Esophagus muscularis mucosa (tissue), 4 donors: ENCODE measurements at places on chromosomes 1 and 21.

DNA sequence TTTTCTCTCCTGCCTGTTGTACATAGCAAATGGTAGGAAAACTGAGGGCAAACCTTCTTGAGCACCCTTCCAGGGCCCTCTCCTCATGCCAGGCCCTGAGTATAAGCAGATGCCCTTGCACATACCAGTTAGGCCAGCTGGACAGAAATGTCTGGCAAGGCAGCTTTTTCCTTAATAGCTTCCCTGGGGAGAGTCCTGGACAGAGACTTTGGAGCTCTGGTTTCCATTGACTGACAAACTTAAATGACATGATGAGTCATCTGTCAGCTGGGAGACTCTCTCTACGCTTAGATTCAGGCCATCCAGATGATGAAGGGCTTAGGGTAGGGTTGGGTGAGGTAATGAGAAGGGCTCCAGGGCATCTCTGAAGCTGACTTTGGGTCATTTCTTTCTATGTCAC lies 317.5 kb downstream of the ASTN1 start:
- no peaks in the 10 kb centered on the region for H3K36me3 ChIP-seq
- H3K27ac ChIP-seq: no peak overlapping the region
- H3K4me1 ChIP-seq: no peaks in the 10 kb centered on the region
- DNase-seq: no peak
- no peaks in the 10 kb centered on the region for H3K27me3 ChIP-seq

- H3K4me1 ChIP-seq: no peaks in the 10 kb centered on the region
- no peak overlapping the region for H3K4me3 ChIP-seq
- no peak overlapping the region for H3K27ac ChIP-seq
- no peaks in the 10 kb centered on the region for H3K36me3 ChIP-seq
- peaks cover 3% of the 10 kb centered on the region for H3K27me3 ChIP-seq
- peak; percentile 72 for DNase-seq
These were observed 1.6 kb upstream of the CRNN start for GRCh38 chr1:152415454-152416227.

DNA sequence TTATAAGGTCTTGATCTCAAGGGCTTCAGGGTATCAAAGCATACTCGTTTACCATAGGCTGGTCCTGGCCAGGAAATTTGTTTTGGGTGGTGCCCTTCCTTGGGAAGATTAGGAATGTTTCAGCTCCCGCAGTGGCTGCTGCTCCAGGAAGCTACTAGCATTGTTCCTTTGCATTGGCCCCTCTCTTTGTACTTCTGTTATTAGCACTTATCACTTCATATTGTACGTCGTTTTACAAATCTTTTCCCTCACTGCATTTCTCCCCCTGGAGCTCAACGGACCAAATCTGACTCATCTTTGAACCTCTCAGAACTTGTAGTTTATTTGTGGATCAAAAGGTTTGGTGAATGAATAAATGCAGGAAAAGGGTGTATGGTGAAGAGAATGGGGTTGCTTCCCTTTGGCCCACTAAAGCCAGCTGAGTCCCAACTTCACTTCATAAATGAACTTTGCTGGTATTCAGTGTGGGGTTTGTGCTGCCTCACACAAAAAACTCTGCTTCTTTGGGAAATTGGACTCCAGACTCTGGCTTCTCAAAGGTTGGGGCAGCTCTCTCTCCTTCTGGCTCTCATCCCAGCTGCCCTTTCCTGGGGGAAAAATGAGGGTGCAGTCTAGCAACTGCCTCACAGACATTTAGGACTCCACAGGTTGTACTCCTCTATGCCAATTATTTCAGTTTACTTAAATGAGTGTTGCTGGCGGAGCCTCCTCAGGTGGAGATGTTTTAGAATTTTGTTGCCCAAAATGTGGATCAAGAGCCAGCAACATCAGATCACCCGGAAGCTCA lies 5.9 kb downstream of the GNAT2 start:
- no peak overlapping the region for H3K4me3 ChIP-seq
- no peaks in the 10 kb centered on the region for H3K36me3 ChIP-seq
- no peak overlapping the region for H3K27ac ChIP-seq
- no peaks in the 10 kb centered on the region for H3K4me1 ChIP-seq
- no peak for DNase-seq

DNA sequence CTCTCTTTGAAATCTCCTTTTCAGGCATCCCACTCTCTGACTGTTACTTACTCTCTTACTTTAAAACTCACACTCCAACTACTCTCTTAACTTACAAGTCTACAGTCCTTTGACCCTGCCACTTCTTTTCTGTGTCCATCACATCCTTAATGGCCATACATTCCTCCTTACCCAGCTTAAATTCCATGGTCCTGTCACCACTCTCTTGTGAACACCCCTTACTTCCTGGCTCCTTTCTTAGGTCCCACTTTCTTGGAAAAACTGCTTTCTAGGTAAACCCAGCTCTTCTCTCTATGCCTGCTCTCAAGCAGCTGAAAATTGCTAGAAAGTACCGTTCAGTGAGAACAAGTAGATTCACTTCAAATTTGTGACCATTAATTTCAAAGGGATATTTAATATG lies 109.1 kb downstream of the OLFML2B start:
- H3K27ac ChIP-seq: no peak overlapping the region
- H3K36me3 ChIP-seq: peaks cover 12% of the 10 kb centered on the region
- DNase-seq: no peak
- H3K4me1 ChIP-seq: peaks cover 11% of the 10 kb centered on the region
- no peak overlapping the region for H3K4me3 ChIP-seq
- H3K27me3 ChIP-seq: no peaks in the 10 kb centered on the region

DNA sequence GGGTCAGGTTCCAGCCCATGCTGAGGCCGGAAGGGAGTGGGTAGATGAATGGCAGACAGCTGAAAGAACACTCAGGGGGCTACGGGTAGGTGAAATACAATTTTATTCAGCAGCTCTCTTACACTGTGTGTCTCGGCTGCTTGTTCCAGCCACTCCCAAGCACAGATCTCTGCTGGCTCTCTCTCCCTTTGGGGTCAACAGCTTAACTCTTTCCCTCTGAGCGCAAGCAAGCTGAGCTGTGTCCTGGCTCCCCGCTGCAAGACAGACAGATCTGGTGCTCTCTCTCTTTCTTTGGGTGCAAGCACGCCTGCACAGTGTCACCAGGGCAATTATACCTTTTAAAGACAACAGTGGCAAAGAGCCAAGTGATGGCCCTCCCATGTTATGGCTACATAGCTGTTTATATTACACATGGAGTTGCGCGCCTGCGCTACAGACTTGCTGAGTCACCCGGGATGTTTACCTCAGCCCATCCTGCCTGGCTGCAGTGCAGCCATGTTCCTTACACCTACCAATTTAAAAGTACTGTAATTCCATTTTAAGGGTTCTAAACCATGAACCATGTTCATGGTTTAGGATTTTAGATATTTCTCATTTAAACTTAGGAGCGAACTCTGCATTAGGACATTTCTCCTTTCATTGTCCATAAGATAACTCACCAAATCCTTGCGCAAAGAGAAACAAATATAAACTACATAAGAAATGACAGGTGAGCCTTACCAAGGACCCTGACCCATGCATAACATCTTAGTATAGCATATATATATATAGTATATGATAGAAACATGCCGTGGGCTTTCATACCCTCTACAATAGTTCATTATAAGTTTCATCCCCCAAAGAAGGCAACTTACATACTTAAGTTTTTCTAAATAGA lies 396.5 kb downstream of the SMYD3 start:
- H3K4me3 ChIP-seq: peak overlapping the region; percentile 20
- H3K4me1 ChIP-seq: peaks cover 44% of the 10 kb centered on the region
- no peak for DNase-seq
- peak overlapping the region; percentile 64 for H3K27ac ChIP-seq
- no peaks in the 10 kb centered on the region for H3K27me3 ChIP-seq

DNA sequence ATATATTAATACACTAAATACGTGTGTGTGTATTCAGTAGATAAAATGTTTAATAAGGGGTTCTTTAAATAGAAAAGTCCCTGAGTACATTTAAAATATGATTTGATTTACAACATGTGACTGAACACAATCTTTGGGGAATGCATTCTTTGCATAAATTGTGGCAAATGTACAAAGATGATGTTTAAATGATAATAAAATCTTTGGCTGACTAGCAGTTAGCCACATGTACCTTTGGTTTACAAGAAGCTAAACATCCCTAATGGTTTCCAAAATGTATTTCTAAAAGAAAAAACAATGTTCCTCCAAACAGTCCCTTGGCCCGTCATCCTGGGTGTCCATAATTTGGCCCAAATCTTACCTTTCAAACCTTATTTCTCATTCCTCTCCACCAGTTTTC lies 106.4 kb upstream of the MARK1 start:
- no peak overlapping the region for H3K27ac ChIP-seq
- H3K36me3 ChIP-seq: no peaks in the 10 kb centered on the region
- DNase-seq: no peak
- no peaks in the 10 kb centered on the region for H3K4me1 ChIP-seq
- no peak overlapping the region for H3K4me3 ChIP-seq

DNA sequence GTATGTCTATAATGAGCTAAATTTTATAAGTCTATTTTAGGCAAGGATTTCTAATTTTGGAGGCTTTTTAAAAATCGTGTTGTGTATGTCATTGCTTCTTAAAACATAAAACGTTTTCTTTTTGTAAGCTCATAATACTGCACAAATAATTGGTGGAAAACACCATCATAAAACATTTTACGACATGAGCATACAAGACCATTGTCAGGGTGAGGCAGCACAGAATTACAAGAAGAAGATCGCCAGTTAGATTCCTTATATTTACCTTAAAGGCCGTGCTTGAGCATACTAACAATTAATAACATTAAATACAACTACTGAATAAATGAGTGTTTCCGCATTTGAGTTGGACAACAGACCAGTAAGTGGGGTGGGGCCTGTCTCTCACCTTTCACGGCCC lies 19.1 kb upstream of the LMX1A start:
- H3K4me3 ChIP-seq: peak overlapping the region; percentile 55
- peaks cover 23% of the 10 kb centered on the region for H3K4me1 ChIP-seq
- no peaks in the 10 kb centered on the region for H3K27me3 ChIP-seq
- peak overlapping the region; percentile 91 for H3K27ac ChIP-seq
- DNase-seq: no peak

GRCh38 chr1:73359001-73359400 lies 839.0 kb downstream of the LRRIQ3 start:
- no peak overlapping the region for H3K4me3 ChIP-seq
- H3K27ac ChIP-seq: no peak overlapping the region
- no peak for DNase-seq
- H3K27me3 ChIP-seq: no peaks in the 10 kb centered on the region
- H3K36me3 ChIP-seq: no peaks in the 10 kb centered on the region
- H3K4me1 ChIP-seq: no peaks in the 10 kb centered on the region

DNA sequence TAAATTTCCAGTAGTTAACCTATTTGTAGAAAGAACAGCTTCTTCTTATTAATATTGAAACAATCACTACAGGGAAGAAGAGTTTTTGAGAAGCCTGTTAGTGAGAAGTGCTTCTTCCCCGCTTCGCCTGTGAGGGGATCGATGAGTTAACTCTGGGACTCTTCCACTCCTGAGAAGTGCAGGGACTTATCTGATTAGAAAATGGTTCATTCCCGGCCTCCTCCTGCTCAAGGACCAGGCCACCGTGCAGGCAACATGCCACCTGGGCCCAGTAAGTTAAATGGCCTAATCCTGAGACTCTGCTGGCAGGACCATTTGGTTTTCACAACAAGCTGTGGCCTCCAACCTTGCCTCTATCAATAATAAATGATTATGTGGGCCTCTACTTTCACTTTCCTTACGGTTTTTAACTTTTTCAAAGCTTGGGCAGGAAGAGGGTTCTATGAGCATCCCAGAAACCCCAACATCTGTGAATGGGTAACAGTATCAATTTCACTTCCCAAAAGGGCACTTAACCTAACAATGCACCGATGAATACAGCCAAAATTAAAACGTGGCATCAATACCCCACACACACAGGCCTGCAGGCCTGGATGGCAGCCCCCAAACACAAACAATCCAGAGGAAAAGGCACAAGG lies 33.1 kb downstream of the SIPA1L2 start:
- no peaks in the 10 kb centered on the region for H3K27me3 ChIP-seq
- no peak overlapping the region for H3K4me3 ChIP-seq

DNA sequence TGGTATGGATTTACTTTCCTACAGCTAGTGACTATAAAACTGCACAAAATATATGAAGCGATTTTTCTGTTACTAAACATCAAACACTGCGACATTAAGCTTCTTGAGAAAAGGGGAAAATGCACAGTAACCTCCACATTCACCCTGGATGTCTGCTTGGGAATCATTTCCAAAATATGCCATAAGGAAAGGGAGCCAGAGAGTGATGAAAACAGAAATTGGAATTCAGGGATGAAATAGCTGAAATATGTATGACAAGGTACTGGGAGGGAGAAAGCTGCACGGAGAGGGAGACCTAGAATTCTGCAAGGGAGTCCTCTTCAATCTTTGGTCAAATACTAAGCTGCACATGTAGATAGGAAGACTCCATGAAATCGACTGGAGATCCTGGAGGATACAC lies 31.6 kb upstream of the RAB3GAP2 start:
- no peak overlapping the region for H3K4me3 ChIP-seq
- no peaks in the 10 kb centered on the region for H3K36me3 ChIP-seq
- H3K27me3 ChIP-seq: no peaks in the 10 kb centered on the region
- H3K27ac ChIP-seq: no peak overlapping the region
- H3K4me1 ChIP-seq: peaks cover 13% of the 10 kb centered on the region

GRCh38 chr1:231682779-231683178 lies 56.2 kb downstream of the DISC1 start:
- no peaks in the 10 kb centered on the region for H3K27me3 ChIP-seq
- no peak overlapping the region for H3K4me3 ChIP-seq
- no peak for DNase-seq
- no peaks in the 10 kb centered on the region for H3K4me1 ChIP-seq
- H3K27ac ChIP-seq: no peak overlapping the region
- H3K36me3 ChIP-seq: no peaks in the 10 kb centered on the region

GRCh38 chr1:13674377-13674776 lies 25.6 kb upstream of the PRDM2 start:
- no peaks in the 10 kb centered on the region for H3K27me3 ChIP-seq
- H3K4me3 ChIP-seq: no peak overlapping the region
- no peaks in the 10 kb centered on the region for H3K36me3 ChIP-seq

GRCh38 chr1:245465666-245466065 lies 310.9 kb downstream of the KIF26B start:
- H3K36me3 ChIP-seq: no peaks in the 10 kb centered on the region
- DNase-seq: no peak
- no peak overlapping the region for H3K27ac ChIP-seq
- H3K27me3 ChIP-seq: no peaks in the 10 kb centered on the region
- H3K4me3 ChIP-seq: no peak overlapping the region

GRCh38 chr1:247373721-247374141 lies 42.1 kb upstream of the ZNF496 start:
- H3K36me3 ChIP-seq: no peaks in the 10 kb centered on the region
- H3K4me1 ChIP-seq: peaks cover 14% of the 10 kb centered on the region
